ENCODE measurements at places on chromosomes 4 and X.
A peak's percentile ranks its signal among the peaks of the same experiment; 100 is the strongest.

DNA sequence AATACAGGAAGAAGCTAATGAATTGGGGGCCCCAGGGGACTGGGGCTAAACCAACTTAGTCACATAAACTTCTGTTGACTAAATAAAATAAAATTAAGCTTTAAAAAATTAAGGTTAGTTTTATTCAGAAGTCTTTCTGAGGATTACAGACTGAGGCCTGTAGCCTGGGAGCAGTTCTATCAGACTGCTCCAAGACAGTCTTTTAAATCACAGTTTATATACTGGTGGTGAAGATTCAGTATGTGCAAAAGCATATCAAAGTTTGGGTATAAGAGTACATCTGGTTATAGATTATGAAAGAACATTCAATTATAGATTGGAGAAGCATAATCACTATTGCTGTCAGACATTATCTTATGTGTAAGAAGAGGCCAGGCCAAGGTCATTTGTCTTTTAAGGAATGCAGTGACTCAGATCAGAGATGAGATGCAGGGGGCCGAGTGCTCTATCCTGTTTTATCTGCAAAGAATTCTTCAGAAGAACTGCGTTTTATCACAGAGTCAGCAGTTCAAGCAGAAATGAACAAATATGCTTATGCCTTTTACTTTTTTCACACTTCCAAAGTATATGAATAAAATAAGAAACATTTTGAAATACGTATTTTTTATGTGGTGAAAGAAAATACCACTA is 109.4 kb downstream of the PDHA2 start:
- no peak for DNase-seq

- DNase-seq, result no peak
Measured at GRCh38 chrX:17546356-17546755, 171.4 kb downstream of the NHS start.

DNA sequence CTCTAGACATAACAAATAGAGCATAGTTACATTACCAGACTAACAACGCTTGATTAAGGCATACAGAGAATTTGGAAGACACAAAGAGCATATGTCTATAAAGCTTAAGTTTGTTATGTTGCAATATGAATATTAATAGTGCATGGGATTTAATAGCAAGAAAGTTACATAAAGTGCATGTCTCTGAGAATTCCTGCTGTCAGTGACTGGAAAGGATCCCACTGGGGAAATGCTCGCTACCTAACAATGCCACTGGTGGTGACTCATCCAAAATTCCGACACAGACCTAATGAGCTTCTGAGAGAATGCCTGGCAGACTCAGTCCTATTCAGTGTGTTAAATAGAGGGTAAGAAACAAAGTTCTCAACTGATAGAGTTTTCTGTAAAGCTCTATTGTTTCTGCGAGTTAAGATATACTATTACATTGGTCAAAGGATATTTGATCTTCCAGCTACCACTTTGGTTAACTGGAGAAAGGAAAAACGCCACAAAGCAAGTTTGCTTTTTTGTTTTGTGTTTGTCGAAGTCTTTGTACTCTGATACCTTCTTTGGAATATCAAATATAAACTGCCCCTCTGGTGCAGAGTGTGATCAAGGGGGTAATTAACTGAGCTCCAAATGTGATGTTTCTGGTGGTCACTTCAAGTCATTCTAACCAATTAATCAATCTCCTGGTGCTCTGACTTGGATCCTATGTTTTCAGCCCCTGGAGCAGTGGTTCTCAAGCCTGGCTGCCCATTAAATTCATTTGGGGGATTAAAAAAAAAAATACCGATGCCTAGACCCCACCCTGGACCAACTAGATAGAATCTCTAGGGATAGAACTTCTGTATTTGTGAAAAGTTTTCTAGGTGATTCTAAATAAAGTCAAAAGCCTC is 107.9 kb downstream of the PALLD start:
- DNase-seq, result no peak

GRCh38 chr4:118112117-118113046 is 78.1 kb downstream of the NDST3 start:
- no peak for DNase-seq

DNA sequence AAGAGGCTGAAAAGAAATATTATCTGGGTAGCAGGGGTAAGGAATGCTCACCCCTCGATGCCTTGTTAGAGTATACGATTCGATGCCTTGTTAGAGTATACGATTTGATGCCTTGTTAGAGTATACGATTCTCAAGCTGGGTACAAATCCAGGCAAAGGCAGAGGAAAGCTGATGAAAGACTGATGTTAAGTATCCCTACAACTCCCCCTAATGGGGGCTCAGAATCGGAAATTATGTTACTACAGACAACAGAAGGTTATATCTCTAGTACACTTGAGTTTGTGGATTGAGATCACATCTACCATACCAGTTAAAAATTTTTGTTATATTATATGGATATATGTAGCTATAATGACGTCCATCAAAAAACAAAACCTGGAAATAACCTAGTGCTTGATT is 4.8 kb downstream of the LRRC66 start:
- DNase-seq, result no peak

DNA sequence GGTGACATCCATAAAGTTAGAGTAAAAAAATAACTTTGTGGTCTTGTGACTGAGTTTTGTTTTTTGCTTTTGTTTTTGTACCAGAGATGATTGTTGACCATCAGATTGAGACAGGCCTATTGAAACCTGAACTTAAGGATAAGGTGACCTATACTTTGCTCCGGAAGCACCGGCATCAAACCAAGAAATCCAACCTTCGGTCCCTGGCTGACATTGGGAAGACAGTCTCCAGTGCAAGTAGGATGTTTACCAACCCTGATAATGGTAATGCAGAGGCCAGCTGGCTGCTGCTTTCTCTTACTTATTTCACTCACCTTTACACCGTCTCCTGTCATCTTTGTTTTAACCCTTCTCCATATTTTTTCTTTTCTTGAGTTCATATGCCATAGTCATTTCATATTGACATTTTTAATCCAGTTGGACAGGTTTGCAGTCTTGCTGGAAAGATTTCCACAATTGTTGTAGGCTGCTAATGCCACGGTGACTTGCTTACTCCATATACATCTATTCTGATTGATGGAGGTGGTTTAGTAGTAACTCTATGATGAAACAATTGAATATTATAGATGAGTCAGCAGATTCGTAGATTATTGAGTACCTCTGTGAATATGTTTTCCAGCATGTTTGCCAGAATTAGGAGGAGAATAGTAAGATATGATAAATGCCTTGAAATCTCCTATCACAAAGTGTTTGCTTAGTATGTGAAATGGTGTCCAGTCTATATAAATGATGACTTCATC is 18.3 kb downstream of the SLC4A4 start:
- DNase-seq, result no peak

DNA sequence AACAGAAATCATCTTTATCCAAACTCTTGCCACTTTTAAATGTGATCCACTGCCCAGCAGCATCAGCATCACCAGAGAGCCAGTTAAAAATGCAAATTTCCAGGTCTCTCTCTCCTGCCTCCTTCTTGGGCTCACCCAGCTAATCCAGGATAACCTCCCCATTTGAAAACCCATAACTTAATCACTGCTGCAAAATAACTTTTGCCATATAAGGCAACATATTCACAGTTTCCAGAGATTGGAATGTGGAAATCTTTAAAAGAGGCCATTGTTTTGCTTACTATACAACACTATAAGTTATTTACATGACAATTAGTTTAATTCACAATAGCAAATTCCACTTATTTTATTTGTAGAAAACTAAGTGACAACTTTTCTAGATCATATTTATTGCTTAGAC is 4.8 kb upstream of the EXOSC9 start:
- no peak for DNase-seq

- DNase-seq, result no peak
Measured at GRCh38 chr4:65893271-65893670, 223.0 kb upstream of the EPHA5 start.

- peak; percentile 50 for DNase-seq
Measured at GRCh38 chr4:78629991-78630541, 78.5 kb downstream of the ANXA3 start.

DNA sequence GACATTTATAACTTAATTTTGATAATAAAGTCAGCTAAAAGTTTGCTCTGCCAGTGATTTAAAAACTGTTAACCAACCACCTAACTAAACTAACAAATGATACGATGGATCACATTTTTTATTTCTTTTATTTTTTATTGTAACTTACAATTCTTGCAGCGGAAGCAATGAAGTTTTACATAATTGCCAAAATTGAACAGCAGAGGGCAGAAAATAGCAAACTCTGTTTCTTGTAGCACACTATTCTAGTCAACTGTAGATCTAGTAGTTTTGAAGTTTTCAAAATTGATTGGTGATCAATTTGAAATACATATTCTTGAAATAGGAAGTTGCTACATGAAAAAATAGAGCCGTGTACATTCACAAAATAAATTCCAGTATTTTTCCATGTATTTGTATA is 2.8 kb upstream of the GRIA2 start:
- DNase-seq, result no peak

DNA sequence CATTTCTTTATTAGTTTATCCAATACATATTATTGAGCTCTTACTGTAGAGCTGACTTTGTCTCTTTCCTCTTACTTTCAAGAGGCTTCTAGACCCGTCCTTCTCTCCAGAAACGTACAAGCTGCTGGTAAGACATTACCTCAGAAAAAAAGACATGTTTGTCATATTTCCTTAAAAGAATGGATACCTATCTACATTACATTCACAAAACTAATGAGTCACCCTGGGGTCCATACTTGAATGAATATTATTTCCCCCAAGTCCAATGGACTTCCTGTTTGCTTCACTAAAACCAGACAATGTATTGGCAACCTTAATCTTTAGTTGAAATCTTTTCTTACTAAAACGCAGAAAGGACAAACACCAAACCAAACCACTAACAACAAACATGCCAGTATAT is 176.5 kb upstream of the CLNK start:
- no peak for DNase-seq

DNA sequence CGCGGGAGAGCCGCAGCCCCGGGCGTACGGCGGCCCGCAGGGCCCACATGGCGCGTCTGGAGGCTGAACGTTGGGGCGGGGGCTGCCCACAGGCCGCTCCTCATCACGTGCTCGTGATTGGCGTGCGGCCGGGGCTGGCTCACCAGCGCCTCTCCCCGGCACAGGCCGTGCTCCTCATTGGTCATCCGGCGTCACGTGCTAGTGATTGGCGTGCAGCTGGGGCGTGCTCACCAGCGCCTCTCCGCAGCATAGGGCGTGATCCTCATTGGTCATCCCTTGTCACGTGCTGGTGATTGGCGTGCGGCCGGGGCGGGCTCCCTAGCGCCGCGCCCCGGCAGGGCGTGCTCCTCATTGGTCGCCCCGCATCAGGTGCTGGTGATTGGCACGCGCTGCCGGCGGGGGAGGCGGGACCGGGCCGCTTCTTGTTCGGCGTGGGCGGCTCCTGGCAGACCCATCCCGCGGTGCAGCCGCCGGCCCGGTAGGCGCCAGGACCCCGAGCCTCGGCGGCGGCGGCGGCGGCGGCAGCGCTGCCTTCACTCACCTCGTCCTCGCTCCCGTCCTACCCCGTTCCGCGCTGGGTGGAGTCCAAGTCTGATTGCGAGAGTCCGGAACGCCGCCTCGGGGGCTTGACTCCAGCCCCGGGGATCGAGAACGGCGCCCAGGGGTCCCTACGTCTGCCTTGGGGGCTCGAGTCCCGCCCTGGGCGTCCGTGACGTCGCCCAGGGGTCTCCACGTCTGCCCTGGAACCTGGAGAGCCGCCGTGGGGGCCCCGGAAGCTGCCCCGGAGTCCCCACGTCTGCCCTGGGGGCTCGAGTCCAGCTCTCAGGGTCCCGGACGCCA is at the start of gene GTPBP6:
Gene GTPBP6, minus strand, starts transcription at position 58 of the 840 bp plus-strand sequence. Its CDS starts 9 bp downstream, at position 49.
- DNase-seq, result peak; percentile 98

DNA sequence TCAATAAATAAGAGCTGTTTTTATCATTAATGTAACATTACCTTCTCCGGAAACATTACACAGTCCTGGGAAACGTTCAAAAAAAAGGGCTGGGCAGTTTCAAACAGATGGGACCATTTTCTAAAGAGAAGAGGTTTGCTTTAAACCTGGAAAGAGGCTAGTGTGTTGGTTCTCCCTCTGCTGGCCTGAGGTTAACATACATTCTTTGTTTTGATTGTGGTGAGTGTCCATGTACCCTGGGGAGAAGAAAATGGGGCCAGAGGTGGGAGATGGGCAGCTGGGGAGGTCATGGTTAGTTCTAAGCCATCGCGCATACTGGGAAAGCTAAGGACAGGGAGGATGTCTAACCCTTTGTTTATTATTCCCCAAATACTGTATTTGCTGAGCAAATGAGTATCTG is 194.7 kb downstream of the CPEB2 start:
- DNase-seq, result no peak

GRCh38 chrX:112808007-112808406 is 32.6 kb downstream of the AMOT start:
- DNase-seq, result no peak

DNA sequence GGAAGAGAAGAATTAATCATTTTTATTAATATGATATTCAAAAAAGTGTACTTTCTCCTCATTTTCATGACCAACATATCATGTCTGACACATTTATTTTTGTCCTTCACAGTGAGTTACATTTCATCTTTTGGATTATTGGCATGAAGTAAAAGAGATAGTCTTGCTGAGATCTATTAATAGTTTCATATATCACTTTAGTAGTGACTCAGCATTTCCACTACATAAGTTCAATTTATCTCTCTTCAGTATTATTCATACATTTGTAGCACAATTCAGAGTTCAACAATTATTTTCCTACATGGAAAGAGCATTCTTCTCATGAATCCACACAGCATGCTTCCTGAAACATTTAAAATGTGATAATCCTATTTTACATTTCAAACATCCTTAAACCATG is 1461.1 kb downstream of the TECRL start:
- no peak for DNase-seq

GRCh38 chrX:47222751-47223350 is 4.4 kb downstream of the CDK16 start:
- DNase-seq, result no peak

- no peak for DNase-seq
Measured at GRCh38 chrX:129718676-129719075, 20.1 kb upstream of the XPNPEP2 start.

Measured in left colon (tissue), 2 donors.